ENCODE measurements at places on chromosomes 12 and 14.

GRCh38 chr12:53781228-53781801, 29.5 kb upstream of the CISTR start:
- DNase-seq: no peak

GRCh38 chr12:124904306-124905098, 9.9 kb downstream of the UBC start:
- DNase-seq: no peak

DNA sequence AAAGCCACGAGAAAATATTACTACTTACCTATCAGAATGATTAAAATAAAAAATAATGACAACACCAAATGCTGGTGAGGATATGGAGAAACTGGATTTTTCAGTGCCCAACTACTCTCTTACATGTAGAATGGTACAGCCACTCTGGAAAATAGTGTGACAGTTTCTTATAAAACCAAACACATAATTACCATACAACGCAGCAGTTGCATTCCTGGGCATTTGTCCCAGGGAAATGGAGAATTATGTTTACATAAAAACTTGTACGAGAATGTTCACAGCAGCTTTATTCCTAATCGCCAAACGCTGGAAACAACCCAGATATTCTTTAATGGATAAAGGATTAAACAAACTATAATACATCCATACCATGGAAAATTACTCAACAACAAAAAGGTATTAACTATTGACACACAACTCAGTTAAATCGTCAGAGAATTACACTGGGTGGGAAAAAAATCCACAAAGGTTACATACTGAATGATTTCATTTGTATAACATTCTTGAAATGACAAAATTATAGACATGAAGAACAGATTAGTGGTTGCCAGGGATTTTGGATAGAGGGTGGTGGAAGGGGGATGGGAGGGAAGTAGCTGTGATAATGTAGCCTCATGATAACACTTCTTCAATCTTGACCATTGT, 35.4 kb downstream of the TAOK3 start:
- DNase-seq: no peak

DNA sequence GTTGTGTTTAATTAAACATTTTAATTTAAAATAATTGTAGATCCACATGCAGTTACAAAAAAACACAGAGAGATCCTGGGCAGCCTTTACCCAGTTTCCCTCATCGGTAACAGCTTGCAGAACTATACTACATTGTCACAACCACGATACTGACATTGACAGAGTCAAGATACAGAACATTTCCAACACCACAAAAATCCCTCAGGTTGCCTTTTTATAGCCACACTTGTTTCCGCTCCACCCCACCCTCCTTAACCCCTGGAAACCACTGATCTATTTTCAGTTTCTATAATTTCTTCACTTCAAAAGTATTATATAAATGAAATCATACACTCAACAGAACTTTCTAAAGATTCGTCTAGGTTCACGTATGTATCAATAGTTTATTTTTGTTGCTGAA, 458.8 kb upstream of the SOX5 start:
- no peak for DNase-seq

DNA sequence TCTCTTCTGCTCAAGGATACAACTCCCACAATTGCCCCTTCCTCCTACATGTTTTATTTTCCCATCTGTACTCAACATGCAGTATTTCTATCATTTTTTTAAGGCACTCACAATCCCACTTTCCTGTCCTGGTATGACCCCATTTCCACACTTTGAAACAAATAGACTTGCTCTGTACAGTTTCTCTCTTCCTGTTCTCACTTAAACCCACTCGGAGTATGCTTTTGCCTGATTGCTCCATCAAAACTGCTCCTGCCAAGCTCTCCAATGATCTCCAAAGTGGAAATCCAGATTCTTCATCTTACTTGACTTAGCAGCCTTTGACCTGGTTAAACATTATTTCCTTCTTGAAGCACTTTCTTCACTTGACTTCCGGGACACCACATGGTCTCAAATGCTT, 384.5 kb downstream of the SEC23A start:
- DNase-seq: no peak

DNA sequence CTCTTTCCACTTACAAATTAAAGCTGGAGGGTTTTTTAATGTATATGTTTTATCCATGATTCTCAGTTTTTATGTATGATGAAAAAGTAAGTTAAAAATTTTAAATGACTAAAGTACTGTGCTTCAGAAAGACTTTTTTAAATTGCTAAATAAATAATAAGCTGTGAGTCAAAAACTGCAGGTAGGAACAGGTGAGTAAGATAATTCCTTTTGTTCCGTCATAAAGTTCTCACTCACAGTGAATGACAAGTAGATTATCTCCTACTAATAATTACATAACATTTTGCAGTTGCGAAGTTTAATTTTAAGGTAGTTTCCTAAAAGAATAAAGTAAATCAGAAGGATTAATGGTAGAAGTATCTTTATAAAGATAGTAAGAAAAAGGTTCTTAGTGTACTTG, 78.0 kb downstream of the PRKCH start:
- no peak for DNase-seq
